ENCODE measurements at places on chromosomes 3 and 15.

DNA sequence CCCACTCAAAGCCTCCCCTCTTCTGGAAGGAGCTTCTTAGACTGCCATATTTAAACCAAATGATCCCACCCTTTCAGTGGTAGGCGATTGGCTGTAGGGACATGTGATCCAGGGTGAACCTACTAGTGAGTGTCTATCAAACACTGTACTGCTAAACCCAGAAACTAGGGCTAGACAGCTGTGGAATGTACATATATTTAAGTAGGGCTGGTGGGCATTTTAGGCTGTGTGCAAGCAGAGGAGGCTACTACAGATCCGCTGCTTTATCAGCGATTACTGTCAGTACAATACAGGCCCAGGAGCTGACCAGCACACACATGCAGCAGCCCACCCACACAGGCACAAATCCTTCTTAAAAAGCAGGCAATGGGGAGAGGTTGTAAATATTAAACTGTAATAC is 15.4 kb upstream of the LARP6 start:
- no peak for DNase-seq

DNA sequence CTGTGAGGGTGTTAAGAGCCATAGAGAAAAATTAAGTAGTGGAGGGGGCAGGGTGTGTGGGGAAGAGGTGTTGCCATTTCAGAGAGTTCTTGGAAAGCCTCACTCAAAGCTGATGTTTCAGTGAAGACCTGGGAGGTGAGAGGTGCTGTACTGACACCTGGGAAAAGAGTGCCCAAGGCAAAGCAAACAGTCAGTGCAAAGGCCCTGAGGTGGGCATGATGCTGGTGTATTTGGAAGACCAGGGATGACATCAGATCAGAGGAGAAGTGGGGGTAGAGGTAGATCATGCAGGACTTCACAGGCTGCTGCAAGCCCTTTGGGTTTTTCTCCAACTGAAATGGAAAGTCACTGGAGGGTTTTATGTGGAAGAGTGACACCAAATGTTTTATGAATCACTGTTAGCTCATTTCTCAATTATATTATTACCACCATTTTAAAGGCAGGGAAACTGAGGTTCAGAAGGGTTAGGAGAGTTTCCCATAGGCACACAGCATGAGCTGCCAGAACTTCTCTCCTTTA is 42.8 kb upstream of the SMAD3 start:
- no peak for DNase-seq

- DNase-seq: no peak
These were observed 33.3 kb downstream of the PLD1 start for GRCh38 chr3:171776839-171777583.

DNA sequence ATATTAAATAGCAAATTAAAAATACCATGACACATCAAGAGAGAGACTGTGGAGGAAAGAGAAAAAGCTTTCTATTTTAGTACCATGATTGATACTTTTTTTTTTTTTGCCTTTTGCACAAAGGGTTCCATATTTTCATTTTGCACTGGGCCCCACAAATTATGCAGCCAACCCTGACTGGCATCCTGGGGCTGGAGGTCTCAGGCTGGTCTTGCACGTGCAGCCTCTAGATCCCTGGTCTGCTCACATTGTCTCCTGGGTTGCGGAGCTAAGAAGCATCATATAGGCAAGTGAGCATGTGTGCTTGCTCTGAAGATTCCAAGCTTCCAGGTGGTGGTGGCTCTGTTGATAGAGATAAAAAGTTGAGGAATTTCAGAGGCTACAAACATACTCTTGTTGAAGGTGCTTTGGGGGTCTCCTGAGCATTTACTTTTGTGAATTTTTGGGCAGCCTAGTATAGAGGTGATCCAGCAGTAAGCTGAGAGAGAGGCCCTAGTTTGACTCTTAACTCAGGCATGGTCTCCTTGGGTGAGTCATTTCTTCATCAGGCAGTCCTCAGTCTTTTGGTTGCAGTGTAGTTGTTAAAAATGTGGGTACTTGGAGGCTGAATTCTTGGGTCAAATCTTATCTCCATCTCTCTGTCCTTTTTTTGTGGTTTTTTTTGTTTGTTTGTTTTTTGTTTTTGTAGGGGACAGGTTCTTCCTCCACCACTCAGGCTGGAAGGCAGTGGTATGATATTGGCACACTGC is 31.3 kb downstream of the SMAD3 start:
- DNase-seq: no peak

DNA sequence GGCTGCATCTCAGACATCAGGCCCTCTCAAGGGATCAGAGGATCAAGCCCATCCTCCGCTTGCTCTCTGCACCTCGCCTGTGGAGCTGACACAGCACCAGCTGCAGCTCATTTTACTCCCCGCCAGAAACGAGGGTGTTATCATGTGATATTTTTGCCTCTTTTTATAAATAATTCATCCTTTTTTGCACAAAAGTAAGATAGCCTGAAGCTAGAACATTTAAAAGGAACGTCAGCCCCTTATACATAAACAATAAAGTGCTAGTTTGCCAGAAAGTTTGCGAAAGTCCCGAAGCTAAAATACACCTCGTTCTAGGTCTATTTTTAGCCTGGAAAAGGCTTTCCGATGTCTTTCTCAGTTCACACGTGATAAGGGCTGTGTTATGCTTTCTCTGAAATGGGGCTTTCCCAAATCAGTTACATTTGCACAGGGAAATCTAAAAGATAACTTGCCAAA is 9.6 kb upstream of the FAM174B start:
- no peak for DNase-seq

GRCh38 chr3:20696388-20697150 is 510.6 kb upstream of the SGO1 start:
- DNase-seq: no peak

DNA sequence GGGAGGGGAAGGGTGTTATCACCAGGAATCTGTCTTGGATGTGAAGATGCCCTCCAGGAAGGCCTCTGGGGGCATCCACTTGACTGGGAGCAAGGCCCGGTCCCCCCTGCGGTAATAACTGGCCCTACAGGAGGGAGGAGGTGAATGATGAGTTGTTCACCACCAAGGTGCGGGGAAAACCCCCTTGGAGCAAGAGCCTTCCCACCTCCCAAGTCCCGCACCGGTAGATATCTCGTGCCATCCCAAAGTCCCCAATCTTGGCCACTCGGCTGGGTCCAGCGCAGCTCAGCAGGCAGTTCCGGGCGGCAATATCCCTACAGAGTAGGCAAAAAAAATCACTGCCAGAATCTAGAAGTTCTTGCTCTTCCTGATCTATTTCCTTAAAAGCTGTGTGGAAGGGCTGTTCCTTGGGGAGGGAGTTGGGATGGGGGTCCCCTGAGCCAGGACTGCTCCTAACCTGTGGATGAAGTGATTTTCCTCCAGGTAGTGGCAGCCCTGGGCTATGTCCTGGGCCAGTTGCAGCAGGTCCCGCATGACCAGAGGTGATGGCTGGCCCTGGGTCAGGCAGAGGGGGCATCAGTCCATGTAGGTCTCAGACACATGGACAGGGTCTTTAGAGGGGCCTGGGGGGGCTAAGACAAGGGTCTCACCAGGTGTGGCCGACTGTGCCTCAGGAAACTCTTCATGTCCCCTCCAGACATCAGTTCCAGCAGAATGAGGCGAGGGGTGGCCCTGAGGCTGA is 8.7 kb downstream of the LTK start:
- DNase-seq: no peak

DNA sequence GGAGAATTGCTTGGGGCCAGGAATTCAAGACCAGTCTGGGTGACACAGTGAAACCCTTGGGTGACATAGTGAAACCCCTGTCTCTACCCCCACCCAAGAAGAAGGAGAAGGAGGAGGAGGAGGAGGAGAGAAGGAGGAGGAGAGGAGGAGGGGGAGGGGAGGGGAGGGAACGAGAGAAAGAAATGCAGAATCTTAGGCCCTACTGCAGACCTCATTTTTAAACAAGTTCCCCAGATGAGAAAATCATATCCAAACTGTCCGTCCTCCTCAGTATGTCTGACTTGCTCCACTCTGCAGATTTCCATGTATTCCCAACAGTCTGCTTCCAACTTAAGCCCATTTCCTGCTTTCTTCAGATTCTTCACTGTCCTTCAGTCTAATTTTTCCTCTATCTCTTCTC is 63.9 kb upstream of the NUDT16 start:
- no peak for DNase-seq

- no peak for DNase-seq
These were observed 3.9 kb downstream of the FOXL2 start for GRCh38 chr3:138942861-138943623.
